ENCODE measurements at places on chromosomes 5 and 9.
A peak's percentile ranks its signal among the peaks of the same experiment; 100 is the strongest.

- DNase-seq = no peak
Measured at GRCh38 chr5:78756858-78757257, 108.3 kb upstream of the LHFPL2 start.

- no peak for DNase-seq
Measured at GRCh38 chr9:131743501-131743900, 3.6 kb upstream of the RAPGEF1 start.

- no peak for DNase-seq
Measured at GRCh38 chr9:78557540-78557939, 260.6 kb downstream of the PSAT1 start.

DNA sequence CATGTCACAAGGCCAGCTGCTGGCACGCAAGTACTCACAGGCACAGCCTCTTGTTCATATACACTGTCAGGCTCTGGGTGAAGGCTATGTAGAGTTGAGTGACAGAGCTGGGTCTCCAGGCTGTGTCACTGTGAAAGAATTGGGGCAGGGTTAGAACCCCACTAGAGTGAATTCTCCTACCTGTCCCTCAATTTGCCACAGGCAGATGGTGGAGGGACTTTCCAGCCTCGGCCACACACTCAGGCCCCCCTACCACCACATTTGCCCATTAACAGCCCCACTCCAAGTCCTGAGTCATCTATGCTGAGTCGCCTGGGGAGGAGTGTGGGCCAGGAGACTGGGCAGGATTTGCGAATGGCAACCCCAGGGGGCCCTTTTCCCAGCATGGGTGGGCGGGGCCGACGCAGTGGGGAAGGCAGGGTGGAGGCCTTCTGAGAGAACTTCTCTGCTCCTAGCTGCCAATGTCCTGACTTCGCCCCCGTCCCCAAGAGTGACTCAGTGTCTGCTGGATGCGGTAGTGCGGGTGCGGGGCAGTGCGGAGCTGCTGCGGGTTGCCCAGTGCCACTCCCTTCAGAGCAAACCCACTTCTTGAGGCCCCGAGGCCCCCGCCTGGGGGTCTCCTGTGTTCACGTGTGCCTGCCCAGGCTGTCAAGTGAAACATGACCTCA is 50.3 kb upstream of the PSD2 start:
- DNase-seq = no peak

DNA sequence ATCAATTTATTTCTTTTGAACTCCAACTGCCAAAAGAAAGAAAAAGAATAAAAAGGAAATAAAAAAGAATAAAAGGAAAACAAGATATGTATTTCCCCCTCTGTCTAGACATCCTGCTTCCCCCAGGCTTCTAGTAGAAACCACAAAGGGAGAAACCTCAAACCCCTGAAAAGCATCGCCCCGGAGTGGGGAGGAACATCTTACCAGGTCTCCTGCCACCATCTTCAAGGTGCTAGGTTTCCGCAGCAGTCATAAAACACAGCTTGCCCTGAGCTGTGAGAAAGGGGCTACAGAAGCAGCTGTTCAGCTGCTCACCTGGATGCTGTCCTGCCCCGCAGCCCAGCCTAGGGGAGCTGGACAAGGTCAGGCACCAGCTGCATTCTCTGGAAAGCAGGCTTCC is 487.7 kb downstream of the GADD45G start:
- DNase-seq = no peak

DNA sequence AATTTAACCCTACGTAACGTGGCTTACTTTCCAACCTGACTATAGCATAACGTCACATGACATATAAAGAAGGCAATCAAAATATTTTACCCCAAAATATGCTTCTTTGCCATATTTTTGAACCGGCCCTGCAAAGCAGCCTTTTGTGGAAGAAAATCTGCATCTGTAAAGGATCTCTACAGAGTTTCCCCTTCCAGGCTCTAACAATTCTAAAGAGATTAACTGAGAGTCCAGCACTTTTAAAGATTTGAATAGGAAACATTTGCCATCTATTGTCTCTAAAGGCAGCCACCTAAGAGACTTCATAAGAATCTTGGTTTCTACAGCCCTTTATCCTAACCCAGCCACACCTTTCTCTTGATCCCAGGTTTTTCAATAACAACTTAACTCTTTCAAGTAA is 22.7 kb downstream of the AP3B1 start:
- DNase-seq = no peak

DNA sequence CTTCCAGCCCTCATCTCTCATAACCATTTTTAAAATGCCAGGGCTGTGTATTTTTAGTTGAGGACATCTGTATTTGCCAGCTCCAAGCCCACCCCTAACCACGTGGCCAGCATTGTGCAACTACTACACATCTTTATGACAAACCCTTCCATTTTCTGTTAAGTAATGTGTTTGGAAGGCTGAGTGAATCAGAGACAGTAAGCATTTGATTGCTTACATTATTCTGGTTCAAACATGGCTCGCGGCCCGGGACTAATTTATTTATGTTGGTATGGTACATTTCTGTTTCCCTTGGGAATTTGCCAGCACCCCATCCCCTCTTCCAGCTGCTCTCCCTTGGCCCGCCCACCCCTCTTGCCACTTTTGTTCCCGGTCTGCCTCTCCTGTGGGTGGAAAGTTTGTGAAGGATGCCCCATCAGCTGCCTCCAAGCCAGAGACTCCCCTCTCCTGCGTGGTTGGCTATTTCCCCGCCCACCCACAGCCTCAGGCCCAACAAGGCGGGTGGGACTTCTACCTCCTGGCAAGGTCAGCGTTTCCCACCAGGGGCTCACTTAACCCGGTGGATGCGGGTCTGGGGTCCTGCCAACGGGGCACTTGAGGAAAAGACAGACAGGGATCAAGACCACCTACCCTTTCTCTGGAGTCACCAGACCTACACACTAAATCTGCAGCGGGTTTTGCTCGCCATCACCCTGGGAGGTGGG is 162.2 kb downstream of the HSD17B3 start:
- DNase-seq = no peak

DNA sequence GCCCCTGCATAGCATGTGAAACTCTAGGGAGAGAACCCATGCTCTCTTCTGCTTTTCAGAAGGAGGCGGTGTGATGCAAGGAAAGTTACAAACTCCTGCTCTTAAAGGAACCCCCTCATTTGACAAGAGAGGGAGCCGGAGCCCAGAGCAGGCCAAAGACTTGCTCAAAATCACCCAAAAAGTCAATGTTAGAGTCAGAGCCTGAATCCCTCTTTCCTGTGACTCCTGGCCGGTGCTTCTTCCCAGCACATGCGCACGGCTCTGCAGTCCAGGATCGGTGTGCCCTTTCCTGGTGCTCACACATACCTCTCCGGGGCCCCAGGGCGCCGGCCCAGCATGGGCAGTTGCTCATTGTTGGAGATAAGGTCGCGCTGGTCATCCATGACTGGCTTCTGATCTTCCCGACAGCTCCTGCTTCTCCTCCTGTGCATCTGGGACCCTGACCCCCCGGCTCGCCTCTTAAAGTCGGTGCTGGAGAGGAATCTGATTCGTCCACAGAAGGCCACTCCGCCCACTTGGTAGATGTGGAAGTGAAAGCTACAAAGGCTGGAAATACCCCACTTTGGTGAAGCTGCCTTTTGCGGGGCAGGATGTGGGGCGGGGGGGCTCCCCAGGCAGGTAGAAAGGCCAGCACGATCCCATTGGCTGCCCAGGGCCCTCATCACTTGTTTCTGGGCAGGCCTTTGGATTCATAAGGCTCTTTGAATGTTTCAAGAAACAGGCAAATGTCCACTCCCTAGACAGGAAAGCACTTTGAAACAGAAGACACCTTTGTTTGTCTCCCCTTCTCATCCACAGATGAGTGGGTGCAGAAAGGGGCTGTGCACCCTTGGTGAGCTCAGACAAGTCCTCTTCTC is at the start of gene CD74:
Gene CD74, minus strand, starts transcription at position 592 of the 857 bp plus-strand sequence. Its CDS starts 161 bp downstream, at position 431.
- peak; percentile 78 for DNase-seq

DNA sequence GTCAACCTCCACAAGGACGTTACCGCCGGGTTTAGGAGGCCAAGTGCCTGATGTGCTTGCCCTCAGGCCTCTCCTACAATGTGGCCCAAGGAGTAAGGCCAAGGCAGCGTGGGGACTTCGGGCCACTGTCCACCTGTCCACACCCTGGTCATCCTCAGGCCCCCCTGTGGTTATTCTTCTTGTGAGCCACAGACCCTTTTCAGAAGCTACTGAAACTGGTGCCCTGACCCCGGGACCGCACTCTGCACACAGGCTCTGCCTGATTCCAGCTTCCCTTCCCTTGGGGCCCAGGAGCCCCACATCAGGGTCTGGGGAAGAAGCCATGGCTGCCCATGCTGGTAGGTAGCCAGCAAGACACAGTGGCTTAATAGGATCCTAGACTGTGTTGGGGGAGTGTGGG is 128.8 kb downstream of the OLFM1 start:
- no peak for DNase-seq

DNA sequence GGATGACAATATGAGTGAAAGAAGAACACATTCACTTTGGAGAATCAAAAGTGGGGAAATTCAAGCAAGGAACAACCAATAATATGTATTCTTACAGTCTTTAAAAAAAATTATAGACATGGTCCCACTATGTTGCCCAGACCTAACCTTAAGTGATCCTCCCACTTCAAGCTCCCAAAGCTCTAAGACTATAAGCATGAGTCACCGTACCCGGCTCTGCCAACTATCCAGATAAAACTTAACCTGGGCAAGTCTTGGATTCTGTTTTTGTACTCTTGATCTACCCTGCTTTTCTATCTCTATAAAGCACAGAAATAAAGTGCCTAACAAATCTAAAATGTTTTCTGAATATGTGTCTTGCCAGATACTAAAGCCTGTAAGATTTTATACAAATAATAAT is 30.9 kb downstream of the CEMIP2 start:
- no peak for DNase-seq

DNA sequence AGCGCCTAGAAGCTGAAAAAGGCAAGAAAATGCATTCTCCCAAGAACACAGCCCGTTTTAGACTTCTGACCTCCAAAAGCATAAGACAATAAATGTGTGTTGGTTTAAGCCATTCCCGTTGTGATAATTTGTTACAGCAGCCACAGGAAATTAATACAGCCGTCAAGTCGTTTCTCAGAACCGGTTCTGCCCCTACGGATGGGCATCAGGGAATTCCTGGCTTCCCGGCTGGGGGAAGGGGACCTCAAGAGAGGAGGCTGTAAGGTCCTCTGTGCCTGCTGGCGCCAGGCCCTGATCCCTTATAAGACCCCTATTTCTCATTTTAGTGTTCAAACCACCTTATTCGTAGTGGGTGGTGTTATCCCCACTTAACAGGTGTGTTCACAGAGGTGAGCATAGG is 50.6 kb upstream of the RPL26L1 start:
- DNase-seq = no peak

GRCh38 chr5:54722846-54723433 is 205.4 kb downstream of the SNX18 start:
- no peak for DNase-seq

DNA sequence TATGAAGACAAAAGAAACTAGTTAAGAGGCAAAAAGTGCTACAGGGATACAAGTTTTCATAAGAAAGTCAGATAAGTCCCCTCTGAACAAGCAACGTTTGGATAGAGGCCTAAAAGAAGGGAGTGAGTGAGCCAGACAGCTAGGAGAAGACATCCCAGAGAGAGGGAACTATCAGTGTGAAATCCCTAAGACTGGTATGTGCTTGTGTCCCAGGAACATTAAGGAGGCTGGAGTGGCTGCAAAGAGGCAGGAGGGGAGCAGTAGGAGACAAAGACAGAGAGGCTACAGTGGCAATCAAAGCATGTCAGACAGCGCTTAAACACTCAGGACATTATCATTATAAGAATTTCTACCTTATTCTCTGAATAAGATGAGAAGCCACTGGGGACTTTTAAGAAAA is 139.1 kb upstream of the STK32A start:
- no peak for DNase-seq

GRCh38 chr9:107740088-107740980 is 250.8 kb upstream of the KLF4 start:
- DNase-seq = no peak

DNA sequence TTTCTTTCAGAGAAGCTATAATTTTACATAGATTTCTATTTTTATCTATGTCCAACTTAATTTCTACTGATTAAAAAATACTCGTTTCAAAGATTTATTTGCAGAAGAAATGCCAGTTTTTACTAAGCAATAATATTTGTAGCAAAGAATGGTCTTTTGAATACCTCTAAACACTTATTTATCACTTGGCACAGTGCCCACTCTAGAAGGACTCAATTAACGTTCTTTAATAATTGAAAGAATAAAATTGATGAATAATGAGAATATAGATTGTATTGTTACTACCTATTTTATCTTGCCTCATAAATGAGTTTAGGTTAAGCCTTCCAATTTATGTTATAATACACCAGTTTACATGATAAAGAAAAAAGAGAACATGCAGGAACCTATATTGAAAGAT is 889.7 kb upstream of the CDH9 start:
- no peak for DNase-seq

GRCh38 chr9:4686112-4686511 is 6.7 kb downstream of the CDC37L1 start:
- no peak for DNase-seq

GRCh38 chr9:134666208-134666607 is 24.6 kb downstream of the COL5A1 start:
- DNase-seq = no peak

- no peak for DNase-seq
Measured at GRCh38 chr5:163894645-163895044, 389.2 kb downstream of the MAT2B start.

- no peak for DNase-seq
Measured at GRCh38 chr9:113911850-113912557, 35.9 kb downstream of the ZNF618 start.

DNA sequence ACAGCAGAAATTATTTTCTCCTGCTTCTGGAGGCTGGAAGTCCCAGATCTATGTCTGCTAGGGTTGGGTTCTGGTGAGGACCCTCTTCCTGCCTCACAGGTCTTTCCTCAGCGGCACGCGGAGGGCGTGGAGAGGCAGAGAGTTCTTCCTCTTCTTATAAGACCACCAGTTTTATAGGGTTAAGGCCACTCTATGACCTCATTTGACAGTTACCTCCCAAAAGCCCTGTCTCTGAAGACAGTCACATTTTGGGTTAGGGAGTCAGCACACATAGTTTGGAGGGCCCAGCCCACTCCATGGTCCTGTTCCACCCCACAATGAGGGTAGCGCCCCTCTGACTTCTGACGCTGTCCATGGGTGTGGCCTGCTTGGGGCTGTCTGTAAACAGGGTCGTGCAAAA is 46.7 kb downstream of the TRIP13 start:
- no peak for DNase-seq

- DNase-seq = no peak
Measured at GRCh38 chr5:16579142-16579847, 37.5 kb downstream of the RETREG1 start.

DNA sequence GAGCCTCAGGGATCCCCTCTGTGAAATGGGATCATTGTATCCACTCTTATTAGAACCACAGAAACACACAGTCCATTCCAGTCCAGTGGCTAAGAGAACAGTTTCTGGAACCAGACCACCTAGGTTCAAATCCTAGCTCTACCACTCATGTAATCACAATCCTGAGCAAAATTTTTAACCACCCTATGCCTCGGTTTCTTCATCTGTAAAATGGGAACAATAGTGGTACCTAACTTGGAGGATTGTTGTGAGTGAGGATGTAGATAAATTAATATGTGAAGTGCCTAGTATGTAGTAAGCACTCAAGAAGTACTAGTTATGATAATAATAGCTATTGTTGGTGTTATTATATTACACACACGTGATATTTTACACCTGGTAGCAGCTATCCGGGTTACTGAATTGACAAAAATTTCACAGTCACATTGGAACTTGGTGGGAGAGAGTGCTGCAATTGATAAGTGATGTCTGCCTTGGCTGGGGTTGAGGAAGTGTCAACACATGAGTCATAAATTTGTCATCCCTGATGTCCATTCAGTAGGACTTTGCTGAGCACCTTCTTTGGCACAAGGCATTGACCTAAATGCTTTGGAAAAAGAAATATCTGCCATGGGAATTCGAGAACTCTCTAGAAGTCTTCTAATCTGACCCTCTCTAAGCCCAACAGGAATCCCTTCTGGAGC is 68.4 kb downstream of the COL27A1 start:
- DNase-seq = no peak

- no peak for DNase-seq
Measured at GRCh38 chr9:99347568-99347967, 125.5 kb downstream of the SEC61B start.

Measured in stimulated activated CD8-positive, alpha-beta memory T cell treated with anti-CD3 and anti-CD28 coated beads, Interleukin-7, amount 100 ng/mL, for 24 hours (primary cell).